ENCODE measurements at places on chromosomes 3 and 15.

- no peak for DNase-seq
These were observed 18.1 kb upstream of the IL1RAP start for GRCh38 chr3:190495796-190496195.

DNA sequence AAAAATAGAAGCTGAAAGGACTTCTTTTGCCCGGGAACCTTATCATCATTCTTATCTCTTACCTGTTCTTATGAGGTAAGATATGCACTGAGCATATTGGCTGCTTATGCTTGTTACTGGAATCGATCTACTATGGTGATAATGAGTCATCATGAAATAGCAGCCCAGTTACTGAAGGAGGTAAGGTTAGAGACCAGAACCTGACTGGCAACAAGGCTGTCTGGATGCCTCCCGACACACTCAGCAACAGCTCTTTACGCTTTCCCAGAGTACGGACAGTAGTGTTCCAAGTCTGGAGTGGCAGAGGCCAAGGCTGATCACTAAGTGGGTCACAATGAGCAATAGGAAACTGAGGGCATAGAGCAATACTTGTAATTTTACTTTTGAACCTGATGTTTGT lies 314.1 kb downstream of the NLGN1 start:
- DNase-seq, result no peak

- DNase-seq, result no peak
These were observed 269.1 kb downstream of the SCAPER start for GRCh38 chr15:76636059-76636458.

DNA sequence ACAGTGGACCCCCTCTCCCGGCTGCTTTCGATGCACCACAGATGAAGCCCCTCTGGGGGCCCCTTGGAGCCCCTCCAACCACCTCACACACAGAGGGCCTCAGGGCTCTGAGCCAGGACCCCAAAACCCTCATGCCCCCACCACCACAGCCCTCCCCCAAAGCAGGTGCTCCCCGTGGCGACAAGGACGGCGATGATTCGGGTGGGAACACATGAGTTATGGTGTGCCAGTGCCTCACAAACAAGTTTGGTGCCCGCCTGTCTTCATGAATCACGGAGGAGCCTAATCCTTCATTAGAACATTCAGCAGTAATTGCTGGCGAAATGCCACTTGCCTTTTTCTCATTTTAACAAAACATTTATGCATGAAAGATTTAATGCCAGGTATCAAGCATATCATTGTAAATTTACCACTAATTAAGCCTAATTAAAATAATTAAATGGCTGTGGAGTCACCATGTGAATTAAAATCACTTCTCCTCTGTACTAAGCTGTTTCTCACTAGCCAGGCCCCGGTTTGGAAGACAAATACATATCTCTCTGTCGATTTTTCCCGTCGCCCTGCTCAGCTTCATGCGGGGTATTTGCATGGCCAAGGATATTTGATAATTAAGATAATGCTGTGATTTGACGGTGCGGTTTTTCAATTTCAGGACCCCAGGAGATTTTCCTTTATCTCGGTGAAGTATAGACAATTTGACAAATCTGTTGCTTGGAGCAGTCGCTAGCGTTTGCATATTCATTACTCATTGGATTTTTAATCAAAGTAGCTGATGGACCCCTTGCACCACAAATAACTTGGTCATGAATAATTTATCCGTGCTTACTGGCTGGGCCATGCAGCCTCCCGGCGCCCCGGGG lies 157.0 kb downstream of the TLE3 start:
- DNase-seq, result no peak

GRCh38 chr15:65066635-65067316 lies 1.0 kb downstream of the RASL12 start:
- no peak for DNase-seq

All from LoVo (cell line).